ENCODE measurements at places on chromosomes 2 and 18.

DNA sequence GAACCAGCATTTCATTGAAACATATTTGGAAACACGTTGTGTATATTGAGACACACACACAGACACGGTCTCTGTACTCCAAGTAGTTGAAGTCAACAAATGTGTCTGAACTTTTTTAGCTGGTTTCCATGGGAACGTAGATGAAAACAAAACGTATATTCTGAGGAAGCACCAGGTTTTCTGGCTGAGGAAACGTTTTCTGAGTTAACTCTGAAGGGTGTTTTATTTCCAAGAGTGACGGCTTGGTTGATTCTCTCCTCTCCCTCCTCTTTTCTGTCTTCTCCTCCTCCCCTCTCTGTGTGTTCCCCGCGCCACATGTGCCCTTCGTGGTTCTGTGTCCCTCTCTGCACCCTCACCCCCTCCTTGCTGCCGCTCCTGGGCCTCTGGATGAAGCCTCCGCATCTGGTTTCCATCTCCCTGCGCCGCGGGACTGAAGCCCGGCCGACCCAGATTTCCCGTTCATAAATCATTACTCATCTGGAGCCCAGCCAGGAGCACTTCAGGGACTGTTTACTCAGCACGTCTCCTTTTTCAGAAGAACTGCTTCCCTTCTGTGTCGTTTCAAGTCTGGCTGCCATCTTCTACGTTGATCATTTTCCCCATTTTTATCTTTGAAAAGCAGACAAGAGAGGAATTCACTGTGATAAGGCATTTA lies 122.7 kb downstream of the COL6A3 start:
- no peak for DNase-seq

DNA sequence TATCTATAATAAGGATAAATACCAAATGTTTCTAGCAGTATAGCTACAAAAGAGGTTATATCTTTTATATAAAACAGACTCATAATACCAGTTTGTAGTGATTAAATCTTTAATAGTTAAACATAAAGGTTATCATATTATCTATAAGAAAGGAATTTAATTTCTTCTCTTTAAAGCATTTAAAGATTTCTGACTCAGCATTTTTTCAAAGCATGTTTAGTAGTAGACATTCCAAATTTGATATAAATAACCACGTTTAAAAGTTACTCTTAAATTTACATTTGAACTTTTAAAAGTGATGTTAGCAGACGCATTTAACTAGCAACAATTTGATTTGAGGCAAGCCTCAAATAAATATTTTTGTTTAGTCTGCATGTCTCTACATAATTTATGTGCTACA lies 1508.0 kb upstream of the NXPH2 start:
- no peak for DNase-seq

DNA sequence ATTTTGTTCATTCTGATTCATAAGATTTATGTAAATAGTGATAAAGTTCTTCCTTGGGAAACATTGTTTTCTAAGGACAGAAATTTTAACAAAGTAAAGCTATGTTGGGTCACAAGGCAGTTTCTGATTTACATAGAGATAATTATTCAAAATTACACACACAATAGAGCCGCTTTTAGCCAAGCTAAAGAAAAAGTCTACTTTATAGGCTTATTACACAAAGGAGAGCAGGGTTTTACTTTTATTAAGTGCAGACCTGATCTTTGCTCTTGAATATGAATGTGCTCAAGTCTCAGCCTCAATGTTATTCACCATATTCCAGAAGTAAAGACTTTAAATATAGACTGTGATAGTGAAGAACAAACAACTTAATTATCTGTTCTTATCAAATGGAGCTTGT lies 787.8 kb upstream of the LINC00305 start:
- no peak for DNase-seq

DNA sequence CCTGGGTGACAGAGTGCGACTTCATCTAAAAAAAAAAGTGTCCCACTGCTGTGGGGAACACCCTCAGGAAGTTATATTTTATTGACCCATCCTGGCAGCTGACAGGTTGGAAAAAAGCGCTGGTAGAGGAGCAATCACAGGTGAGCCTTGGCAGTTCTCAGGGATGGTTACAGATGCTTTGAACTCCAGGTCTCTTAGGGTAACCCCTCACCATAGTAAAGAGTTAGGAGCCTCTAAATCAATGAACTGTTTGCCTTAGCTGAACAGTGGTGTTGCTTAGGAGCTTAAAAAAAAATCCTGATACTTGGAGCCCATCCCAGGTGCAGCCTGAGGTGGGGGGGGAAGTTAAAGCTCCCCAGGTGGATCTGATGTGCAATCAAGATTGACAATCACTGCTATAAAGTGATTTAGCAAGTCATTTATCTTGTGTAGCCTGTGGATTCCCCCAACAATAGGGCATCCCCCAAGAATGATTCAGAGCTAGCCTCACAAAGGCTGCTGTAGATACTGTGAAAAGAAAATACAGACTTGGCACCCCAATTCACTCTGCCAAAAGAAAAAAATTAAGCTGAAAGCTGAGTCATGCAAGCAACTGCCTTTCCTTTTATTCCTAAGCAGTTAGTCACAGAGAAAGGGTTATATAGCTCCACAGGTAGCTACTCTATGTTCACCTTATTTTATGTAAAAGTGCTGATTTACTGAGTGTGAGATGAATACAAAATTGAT lies 14.8 kb downstream of the SLC16A14 start:
- no peak for DNase-seq

DNA sequence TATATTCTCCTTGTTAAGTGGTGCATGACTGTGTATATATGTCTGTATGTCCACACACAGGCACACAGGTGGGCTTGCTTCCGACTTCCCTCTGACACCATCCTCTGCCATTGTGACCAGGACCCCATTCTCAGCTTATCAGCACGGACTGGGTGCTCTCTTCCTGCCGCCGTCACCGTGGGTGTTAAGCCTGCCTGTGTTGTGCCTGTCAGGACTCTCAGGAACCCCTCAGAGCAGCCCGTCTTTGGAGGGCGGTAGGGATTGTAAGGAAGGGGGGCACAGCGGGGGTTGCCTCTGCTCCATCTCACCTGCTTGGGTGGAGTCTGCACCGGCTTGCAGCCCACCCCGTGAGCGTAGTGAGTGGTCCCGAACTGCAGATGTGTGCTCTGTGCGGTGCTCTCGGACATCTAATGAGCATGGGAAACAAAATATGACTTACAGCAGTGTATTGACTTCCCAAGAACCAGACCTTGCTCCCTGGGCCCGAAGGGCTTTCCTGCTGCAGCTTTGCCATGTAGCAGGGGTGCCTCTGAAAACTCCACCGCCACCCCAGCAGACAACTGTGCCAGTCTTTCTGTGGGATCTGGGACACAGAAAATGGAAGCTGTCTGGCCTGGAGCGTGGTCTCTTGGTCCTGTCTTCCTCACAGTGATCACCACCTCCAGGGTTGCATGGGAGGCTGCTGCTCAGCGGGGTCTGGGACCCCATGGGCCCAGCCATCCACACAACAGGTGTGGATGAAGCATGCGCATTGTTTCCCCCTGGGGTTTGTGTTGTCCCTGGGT lies 58.9 kb downstream of the SH3RF3 start:
- no peak for DNase-seq

DNA sequence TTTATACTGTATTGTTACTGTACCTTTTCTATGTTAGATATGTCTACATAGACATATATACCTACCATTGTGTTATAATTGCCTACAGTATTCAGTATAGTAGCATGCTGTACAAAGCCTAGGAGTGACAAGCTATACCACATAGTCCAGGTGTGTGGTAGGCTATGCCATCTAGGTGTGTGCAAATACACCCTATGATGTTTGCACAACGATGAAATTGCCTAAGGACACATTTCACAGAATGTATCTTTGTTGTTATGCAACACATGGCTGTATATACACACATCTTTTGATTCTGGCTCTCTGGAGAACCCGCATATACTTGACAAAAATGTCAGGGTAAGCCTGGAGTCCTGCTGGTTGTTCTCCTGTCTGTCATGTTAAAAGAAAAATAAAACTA lies 85.1 kb downstream of the BCL2L11 start:
- DNase-seq = no peak

- DNase-seq = no peak
These were observed 234.9 kb downstream of the BCL11A start for GRCh38 chr2:60318544-60318943.

- no peak for DNase-seq
These were observed 100.6 kb downstream of the RNF144A start for GRCh38 chr2:7017671-7018281.

DNA sequence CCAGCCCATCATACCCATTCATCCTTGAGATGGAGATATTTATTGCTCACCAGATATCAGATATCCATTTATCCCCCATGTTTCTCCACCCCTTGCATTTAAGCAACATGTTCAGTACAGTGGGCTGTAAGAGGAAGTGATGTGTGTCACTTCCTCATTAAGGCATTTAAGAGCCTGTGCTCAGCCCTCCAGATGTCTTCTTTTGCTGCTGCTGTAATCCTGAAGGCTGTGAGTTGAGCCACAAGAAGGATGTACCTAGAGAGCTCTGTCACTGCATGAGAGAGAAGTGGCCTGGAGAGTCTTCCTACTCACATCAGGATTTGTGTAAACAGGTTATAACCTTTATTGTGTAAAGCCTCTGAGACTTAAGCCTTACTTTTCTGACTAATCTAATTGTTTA lies 151.8 kb upstream of the UNC80 start:
- DNase-seq = no peak

- no peak for DNase-seq
These were observed 404.8 kb downstream of the LNPK start for GRCh38 chr2:175597286-175597685.

DNA sequence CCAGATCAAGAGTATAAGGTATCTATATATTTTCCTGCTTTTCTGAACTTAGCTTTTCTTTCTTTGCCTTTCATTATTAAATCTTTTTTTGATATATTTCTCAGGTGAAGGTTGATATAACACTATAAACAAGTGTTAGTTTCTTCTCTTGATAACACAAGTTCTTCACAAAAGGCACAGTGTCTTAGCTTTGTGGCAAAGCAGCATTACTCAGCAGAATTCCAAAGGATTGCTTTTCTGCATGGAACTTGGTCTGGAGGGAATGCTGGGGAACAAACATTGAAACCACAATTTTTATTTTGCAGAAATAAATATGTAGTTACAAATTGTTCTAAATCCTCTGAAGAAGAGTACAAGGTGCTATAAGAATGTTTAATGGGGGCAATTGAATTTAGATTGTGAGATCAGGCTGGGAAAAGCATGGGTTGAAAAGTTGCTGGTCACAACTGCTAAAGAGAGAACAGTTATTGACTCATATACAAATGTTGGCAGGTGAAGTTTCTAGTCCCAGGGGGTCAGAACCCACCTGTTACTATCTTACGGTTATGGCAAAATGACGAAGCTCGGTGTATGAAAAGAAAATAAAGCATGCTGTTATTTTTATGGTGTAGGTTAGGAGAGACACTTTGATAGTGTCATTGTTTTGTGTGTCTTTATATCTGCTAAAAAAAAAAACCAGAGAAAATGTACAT lies 68.2 kb downstream of the UBR3 start:
- DNase-seq = no peak

- no peak for DNase-seq
These were observed 8.1 kb downstream of the MRPS5 start for GRCh38 chr2:95113464-95113863.

- DNase-seq = no peak
These were observed 131.4 kb upstream of the BOD1L2 start for GRCh38 chr18:57015451-57015850.

GRCh38 chr2:159998961-159999360 lies 63.5 kb downstream of the PLA2R1 start:
- DNase-seq = no peak

DNA sequence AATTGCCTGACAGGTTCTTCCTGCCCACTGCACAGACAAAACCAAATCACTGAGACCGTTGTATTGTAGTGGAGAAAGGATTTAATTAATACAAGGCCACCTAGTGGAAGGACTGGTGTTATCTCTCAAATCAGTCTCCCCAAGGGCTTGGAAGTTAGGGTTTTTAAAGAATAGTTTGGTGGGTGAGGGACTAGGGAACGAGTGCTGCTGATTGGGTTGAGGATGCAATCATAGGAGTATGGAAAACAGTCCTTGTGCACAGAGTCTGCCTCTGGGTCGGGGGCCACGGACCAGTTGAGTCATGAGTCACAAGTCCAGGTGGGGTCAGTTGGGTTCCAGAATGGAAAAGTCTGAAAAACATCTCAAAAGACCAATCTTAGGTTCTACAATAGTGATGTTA lies 89.1 kb downstream of the B3GNT2 start:
- DNase-seq = no peak

DNA sequence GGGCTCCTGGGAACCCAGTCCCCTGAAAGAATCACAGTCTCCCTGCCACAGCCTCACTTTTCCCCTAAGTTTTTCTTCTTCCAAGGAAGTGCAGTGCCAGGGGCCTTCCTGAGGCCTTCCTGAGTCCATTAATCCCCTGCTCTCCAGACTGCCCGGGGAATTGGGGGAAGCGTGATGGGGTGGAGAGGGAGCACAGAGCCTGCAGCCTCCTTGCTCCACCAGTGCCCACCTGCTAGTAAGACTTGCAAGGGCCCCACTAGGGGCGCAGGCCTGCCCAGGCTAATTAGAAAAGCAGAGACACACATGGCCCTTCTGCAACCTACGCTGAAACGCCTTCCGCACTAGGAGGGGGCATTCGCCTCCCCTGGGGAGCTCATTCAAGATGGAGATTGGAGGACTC lies 110.6 kb downstream of the MRO start:
- no peak for DNase-seq

GRCh38 chr2:28370354-28370753 lies 22.3 kb upstream of the FOSL2 start:
- no peak for DNase-seq

- no peak for DNase-seq
These were observed 523.0 kb downstream of the TXNL1 start for GRCh38 chr18:56115071-56116015.

GRCh38 chr2:136098441-136098840 lies 19.5 kb downstream of the CXCR4 start:
- DNase-seq = no peak

DNA sequence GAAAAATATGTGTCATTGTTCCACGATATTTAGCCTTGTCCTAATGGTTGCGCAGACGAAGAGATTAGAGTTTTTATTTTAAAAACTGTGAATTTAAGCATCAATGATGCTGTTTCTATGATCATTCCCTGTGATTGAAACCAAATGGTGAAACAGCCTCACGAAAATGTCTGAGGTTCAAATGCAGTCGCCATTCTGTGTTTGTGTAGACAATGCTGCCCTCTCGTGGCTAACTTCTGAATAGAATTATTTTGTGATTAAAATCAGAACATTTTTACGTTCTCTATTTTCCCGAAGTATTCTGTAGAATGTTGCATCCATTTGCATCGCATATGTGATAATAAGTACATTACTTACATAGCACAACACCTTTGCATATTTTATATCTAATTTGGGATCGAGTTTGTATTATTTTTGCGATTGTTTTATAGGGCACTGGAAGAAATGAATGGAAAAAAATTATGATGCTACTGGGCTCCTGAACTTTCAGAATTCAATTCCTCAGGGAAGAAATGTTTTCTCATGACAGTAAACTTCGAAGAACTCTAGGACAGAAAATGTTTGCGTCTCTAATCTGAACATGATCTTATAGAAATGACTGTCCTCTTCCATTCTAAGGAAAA lies 54.8 kb upstream of the CREB1 start:
- DNase-seq = peak; percentile 29

GRCh38 chr2:128310094-128310716 lies 8.5 kb downstream of the HS6ST1 start:
- no peak for DNase-seq

- no peak for DNase-seq
These were observed 75.7 kb upstream of the TFCP2L1 start for GRCh38 chr2:121360566-121361300.
